Trophoblast cell (in vitro differentiated cells and primary cell): ENCODE measurements at places on chromosomes 6 and 20.
A peak's percentile ranks its signal among the peaks of the same experiment; 100 is the strongest.

DNA sequence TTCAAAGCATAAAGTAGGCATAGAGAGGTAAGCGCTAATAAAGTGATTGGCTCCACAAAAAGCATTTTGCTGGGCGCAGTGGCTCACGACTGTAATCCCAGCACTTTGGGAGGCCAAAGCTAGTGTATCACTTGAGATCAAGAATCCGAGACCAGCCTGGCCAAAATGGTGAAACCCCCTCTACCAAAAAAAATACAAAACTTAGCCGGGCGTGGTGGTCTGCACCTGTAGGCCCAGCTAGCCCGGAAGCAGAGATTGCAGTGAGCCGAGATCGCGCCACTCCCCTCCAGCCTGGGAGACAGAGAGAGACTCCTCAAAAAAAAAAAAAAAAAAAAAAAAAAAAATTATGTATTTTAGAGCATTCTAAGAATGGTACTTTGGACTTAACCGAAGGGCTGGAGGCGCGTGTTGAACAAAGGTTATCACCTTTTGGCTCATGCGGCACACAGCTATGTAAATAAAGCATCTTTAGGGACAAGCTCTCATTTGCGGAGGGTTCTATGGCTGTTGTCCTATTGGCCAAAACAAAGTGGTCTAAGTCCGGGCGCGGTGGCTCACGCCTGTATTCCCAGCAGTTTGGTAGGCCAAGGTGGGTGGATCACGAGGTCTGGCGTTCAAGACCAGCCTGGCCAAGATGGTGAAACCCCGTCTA lies 17.4 kb downstream of the HFE start:
- no peaks in the 10 kb centered on the region for H3K27me3 ChIP-seq
- peak overlapping the region; percentile 69 for H3K27ac ChIP-seq
- peaks cover 2% of the 10 kb centered on the region for H3K36me3 ChIP-seq
- H3K4me3 ChIP-seq = no peak overlapping the region
- H3K4me1 ChIP-seq = peaks cover 5% of the 10 kb centered on the region

DNA sequence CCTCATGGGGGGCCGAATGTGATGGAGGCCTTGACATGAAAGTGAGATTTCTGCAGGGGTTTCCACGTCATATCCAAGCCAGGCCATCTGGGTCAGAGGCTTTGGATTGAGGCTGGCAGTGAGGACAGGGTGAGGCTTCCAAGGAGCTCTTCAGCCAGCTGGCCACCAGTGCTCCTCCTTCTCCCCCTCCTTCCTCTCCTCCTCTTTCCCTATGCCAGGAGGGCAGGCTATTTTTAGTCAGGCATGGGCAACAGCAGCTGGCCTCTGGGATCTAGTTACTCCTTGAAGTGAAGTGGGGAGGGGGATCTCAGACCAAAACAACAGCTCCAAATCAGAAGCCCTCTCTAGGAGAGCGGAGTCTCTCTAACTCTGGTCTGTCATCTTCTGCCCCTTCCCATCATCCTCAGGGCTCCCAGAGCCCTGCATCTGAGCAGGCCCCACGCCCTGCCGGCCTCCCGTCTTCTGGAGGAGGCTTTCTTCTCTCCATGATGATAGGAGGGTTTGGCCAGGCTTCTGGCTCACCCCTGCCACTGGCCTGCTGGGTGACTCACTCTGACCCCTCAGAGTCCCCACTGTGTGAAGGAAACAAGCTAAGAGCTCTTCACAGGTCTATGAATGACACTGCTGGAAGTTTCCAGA lies 612 bp downstream of the TNNC2 start:
- H3K36me3 ChIP-seq = no peaks in the 10 kb centered on the region
- H3K4me1 ChIP-seq = peaks cover 13% of the 10 kb centered on the region
- no peak overlapping the region for H3K4me3 ChIP-seq

DNA sequence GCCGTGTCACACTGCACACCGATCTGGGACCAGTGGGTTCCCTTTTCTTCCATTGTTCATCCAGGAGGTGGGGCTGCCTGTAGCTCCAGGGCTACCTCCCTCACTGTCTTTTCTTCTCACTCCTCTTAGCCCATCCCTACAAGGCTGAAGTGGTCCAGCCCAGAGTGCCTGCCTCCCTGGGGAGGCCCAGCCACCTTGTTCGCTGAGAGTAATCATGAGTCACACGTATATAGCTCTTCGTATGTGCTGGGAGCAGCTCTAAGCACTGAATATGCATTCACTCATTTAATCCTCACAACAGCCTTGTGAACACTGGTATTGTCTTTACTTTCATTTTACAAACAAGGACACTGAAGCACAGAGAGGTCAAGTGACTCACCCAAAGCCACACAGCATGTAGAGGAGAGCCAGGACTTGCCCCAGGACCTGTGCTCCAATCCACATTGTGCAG lies 14.7 kb upstream of the CCDC167 start:
- H3K36me3 ChIP-seq = no peaks in the 10 kb centered on the region
- no peak overlapping the region for H3K4me3 ChIP-seq
- no peaks in the 10 kb centered on the region for H3K27me3 ChIP-seq
- DNase-seq = no peak

DNA sequence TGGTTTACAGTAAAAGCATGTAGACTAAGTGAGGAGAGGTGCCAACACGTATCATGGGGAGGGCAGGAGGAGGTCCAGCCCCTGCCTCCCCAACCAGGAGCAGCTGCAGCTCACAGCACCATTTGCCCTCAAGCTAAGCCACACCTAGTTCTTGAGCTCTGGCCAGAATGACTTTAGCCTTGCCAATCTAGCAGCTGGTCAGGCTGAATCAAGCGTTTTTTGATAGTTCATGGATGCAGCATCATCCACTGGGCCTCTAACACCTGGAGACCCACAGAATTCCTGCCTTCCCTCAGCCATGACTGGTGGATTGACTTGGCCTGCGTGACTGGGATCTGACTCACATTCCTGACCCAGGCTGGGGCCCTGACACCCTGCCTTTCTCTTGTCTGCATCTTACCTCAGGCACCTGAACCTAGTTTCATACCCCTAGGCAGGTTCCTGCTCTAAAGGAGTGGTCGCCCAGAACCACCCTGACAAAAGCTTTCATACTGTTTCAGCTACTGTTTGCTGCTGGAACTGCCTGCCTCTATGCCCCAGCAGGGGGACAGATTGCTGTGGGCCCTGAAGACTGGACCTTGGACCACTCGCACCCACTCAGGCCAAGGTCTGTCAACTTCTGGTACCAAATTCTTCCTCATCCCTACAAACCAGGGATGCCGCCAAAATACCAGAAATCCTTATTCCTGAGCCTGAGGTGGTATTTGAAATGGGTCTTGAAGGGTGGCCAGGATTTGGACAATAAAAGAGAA lies 122.3 kb downstream of the QRSL1 start:
- no peak overlapping the region for H3K27ac ChIP-seq
- H3K27me3 ChIP-seq = no peaks in the 10 kb centered on the region
- no peak overlapping the region for H3K4me3 ChIP-seq
- DNase-seq = peak; percentile 95
- H3K36me3 ChIP-seq = no peaks in the 10 kb centered on the region
- H3K4me1 ChIP-seq = peaks cover 18% of the 10 kb centered on the region

- no peak overlapping the region for H3K27ac ChIP-seq
- H3K4me1 ChIP-seq = peaks cover 4% of the 10 kb centered on the region
- peaks cover 3% of the 10 kb centered on the region for H3K36me3 ChIP-seq
- peak overlapping the region; percentile 93 for H3K4me3 ChIP-seq
- no peaks in the 10 kb centered on the region for H3K27me3 ChIP-seq
- no peak for DNase-seq
Measured at GRCh38 chr6:24403501-24403824, 727 bp downstream of the MRS2 start.

- no peaks in the 10 kb centered on the region for H3K36me3 ChIP-seq
- DNase-seq = no peak
- H3K4me1 ChIP-seq = no peaks in the 10 kb centered on the region
- H3K27me3 ChIP-seq = no peaks in the 10 kb centered on the region
- H3K4me3 ChIP-seq = no peak overlapping the region
- no peak overlapping the region for H3K27ac ChIP-seq
Measured at GRCh38 chr6:122718616-122719015, 60.9 kb upstream of the FABP7 start.

DNA sequence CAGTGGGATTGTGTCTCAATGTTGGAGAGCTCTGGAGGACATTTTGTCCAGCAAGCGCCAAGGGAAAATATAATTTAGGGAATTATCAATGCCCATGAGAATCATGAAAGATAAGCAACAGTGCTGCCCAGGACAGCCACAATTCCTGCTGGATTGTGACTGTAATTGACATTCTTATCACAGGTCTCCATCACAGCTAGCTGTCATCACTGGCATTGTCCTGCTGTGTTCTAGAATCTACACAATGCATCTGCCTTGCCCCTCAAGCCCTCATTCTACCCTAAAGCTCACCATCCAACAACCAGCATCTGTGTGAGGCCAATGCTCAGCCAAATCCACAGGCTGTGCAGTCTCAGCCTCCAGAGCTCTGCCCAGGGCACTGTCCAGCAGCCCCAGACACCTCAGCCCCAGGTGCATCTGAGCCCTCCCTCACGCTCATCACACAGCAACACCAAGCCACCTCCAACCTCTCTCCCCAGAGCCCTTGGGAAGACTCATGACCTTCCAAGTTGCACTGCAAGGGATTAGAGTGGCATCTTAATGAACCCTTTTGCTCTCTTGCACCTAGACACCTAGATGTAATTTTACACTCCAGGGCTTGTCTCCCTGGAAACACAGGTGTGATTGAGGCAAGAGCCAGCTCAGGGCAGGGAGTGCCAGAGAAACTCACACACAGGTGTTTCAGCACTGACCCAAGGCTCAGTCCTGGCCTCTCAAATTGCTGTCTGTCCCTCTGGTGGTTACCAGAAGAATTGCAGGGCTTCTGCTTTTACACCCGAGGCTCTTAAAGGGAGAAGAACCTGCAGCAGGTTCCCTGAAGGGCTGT lies 85.2 kb upstream of the PHACTR3 start:
- H3K27me3 ChIP-seq = no peaks in the 10 kb centered on the region
- H3K4me3 ChIP-seq = no peak overlapping the region
- no peaks in the 10 kb centered on the region for H3K36me3 ChIP-seq
- H3K4me1 ChIP-seq = no peaks in the 10 kb centered on the region
- no peak overlapping the region for H3K27ac ChIP-seq

- no peak overlapping the region for H3K27ac ChIP-seq
- H3K36me3 ChIP-seq = no peaks in the 10 kb centered on the region
- H3K27me3 ChIP-seq = no peaks in the 10 kb centered on the region
Measured at GRCh38 chr6:97665446-97665845, 382.4 kb upstream of the MMS22L start.

- H3K4me3 ChIP-seq = no peak overlapping the region
- H3K4me1 ChIP-seq = no peaks in the 10 kb centered on the region
- no peak overlapping the region for H3K27ac ChIP-seq
- H3K36me3 ChIP-seq = no peaks in the 10 kb centered on the region
- no peaks in the 10 kb centered on the region for H3K27me3 ChIP-seq
Measured at GRCh38 chr6:11964729-11965335, 47.3 kb upstream of the HIVEP1 start.

GRCh38 chr6:40343877-40344565 lies 243.1 kb downstream of the LRFN2 start:
- H3K36me3 ChIP-seq = no peaks in the 10 kb centered on the region
- H3K27me3 ChIP-seq = no peaks in the 10 kb centered on the region
- DNase-seq = no peak
- no peak overlapping the region for H3K27ac ChIP-seq
- H3K4me1 ChIP-seq = peaks cover 8% of the 10 kb centered on the region

GRCh38 chr6:126475449-126475848 lies 135.5 kb downstream of the CENPW start:
- no peak for DNase-seq
- no peaks in the 10 kb centered on the region for H3K4me1 ChIP-seq
- no peaks in the 10 kb centered on the region for H3K27me3 ChIP-seq
- no peaks in the 10 kb centered on the region for H3K36me3 ChIP-seq

DNA sequence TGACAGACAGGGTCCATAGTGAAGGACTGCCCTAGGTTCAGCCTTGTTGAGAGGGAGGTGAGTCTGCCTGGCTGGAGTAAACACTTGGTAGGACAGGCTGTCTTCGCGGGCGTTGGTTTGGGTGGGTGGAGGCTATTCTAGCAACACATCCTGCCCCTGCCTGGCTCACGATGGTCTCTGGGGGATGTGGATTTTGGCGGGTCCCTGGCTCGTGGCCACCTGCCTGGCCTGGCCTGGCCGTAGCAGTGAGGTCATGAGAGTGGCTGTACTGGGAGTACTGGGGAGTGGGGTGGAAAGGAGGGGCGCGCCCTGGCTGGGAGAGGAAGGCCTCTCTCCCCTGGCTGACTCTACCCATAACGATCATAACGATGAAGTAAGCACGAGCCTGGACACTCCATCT lies 30.2 kb upstream of the MRPS18A start:
- no peaks in the 10 kb centered on the region for H3K27me3 ChIP-seq
- H3K4me1 ChIP-seq = no peaks in the 10 kb centered on the region
- no peak overlapping the region for H3K27ac ChIP-seq

DNA sequence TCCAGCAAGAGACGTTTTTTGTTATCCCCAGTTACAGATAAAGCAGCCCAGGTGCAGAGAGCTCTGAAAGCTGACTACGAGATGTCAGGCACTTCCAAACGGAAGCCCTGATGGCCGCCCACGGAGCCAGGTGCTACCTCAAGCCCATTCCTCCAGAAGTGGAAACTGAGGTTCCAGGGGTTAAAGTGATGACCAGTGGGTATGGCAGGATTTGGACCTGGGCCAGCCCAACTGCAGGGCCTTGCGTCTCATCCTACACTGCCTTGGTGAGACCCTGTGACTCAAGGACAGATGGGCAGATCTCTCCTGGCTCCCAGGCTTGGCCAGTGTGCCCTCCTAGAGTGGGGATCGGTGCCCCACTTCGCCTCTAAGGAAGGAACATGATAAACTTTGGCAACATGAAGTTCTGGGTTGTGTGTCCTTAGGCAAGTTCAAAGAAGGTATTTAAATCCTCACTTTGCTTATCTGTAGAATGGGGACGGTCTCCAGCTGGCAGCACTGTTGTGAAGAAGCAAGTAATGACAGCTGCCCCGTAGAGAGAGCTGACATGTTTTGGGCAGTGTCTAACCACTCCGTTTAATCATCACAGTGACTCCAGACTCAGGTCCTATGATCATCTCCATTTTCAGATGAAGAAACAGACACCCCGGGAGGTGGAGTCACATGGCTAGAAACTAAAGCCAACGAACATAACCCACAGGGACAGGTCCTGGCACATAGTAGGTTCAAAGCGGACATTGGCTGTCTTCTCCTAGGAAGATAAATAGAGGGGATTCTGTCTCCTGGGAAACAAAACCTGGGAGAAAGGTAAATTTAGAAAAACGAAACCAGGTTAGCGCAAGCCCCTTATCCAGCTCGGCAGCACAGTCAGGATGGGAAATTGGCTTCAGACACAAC lies 34.4 kb upstream of the CDH22 start:
- H3K4me3 ChIP-seq = no peak overlapping the region
- H3K27ac ChIP-seq = no peak overlapping the region
- DNase-seq = no peak
- H3K27me3 ChIP-seq = no peaks in the 10 kb centered on the region
